ENCODE measurements at places on chromosomes 6 and 20.

DNA sequence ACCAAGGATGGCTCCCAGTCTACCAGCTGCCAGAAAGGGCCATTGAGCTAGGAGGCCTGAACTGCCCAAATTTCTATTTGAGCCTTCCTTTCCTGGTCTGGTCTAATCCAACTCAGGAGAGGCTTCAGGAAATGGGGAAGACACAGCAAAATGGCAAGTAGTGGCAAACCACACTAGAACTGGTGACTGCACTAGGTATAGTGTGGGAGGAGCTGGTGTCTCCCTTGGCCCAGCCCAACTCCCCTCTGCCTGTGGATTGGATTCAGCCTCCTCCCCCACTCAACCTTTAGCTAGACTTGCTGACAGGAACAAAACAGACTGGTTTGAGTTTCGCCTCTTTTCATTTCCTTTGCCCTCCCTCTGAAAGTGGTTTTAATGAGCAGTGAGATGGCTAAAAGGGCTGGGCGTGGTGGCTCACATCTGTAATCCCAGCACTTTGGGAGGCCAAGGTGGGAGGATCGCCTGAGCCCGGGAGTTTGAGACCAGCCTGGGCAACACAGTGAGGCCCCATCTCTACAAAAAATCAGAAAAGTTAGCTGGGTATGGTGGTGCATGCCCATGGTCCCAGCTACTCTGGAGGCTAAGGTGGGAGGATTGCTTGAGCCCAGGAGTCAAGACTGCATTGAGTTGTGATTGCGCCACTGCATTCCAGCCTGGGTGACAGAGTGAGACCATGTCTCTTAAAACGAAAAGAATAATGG lies 17.5 kb downstream of the MRPS18A start:
- peak; percentile 21 for DNase-seq

DNA sequence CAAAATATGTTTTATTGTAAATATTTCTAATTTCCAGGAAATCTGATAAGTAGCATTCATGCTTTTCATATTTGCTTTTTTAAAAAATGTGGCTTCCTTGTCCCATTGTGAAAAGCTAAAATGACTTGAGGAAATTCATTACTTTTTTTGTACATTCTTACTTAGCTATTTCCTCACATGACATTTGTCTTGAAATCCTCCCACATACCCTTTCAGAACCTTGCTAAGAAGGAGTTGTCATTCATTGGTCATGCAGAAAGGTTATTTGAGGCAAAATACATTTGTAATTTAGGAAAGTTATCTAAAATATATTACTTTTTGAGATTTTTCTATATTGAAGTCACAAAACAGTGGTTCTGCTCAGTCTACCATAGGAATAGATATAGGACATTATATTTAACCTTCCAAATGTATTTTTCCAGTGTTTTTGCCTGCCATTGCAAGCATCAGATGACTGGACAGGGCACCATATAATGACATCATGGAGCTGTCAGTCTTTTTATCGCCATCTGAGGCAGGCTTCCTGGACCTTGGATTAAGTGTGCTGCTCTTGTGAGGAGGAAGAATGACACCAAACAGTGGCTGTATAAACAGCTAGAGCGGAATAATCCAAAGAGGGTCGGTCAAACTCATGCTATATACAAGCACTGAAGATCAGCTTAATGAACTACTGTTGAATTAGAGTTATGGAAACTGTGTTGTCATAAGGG lies 109.4 kb upstream of the HCRTR2 start:
- no peak for DNase-seq

- DNase-seq, result no peak
These were observed 1.6 kb upstream of the ZFP64 start for GRCh38 chr20:52193133-52193532.

DNA sequence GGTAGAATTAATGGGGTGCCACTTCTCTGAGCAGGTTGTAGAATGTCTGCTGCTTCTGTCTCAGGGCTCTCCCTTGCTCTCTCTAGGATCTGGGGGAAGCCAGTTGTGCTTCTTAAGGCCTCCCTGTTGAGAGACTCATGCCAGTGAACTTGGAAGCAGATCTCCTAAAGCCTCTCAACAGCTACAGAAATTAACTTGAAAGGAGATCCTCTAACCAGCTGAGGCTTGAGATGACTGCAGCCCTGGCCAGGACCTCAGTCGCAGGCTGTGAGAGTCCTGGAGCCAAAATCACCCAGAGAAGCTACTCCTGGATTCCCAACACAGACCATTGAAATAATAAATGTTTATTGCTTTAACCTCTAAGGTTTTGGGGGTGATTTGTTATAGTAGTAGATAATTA lies 180.2 kb upstream of the MARCKS start:
- DNase-seq, result no peak

DNA sequence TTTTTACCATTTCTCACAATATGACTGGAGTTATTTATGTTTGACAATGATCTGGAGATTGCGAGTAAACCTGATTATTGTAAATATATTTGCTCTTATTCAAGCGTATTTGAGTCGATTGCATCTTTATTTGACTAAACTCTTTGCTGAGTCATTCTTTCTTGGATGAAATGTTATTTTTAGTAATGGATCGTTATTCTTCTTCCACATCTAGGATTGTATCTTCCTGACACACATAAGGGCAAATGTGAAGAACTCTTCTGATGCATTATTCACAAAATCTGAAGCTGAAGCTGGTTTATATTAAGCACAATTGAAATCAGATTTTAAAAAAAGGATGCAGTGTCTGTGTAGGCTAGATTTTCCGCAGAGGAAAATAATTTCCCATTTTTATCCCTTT lies 68.2 kb downstream of the SEL1L2 start:
- DNase-seq, result no peak

DNA sequence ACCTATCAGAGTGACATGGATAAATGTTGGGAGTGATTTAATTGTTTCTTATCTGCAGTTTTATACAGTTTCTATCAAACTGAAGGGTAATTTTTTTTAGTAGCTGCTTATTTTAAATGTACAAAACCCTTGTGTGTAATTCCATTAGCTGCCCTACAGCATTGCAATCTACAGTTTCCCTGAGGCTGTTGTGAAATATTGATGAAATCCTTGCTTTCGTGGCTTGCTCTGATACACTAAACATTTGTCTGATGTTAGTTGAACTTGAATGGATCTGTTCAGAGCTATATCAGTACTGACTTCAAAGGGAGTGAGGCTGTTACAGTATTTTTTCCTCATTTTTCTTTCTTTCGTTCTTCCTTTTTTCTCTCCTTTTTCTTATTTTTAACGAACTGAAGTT lies 255.4 kb downstream of the TSHZ2 start:
- DNase-seq, result no peak

DNA sequence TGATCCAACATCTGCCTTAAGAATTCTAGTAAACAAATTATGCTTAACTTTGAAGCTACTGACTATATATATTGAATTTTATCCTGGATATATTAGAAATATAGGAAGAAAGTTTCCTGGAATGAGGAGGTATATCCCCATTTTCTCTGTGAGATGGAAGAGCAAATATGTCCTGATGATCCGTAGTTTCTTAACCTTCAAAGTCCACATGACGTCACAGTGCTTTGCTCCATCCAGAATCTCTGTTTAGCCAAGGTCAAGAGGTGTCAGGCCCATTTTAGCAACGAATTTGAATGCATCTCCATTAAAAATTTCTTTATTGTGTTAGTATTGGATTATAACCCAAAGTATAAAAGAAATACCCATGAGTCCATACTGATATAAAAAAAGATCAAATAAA lies 162.5 kb downstream of the PRL start:
- no peak for DNase-seq

GRCh38 chr6:107770541-107770940 lies 53.6 kb downstream of the SCML4 start:
- no peak for DNase-seq
